ENCODE measurements at places on chromosomes 2 and 18.

DNA sequence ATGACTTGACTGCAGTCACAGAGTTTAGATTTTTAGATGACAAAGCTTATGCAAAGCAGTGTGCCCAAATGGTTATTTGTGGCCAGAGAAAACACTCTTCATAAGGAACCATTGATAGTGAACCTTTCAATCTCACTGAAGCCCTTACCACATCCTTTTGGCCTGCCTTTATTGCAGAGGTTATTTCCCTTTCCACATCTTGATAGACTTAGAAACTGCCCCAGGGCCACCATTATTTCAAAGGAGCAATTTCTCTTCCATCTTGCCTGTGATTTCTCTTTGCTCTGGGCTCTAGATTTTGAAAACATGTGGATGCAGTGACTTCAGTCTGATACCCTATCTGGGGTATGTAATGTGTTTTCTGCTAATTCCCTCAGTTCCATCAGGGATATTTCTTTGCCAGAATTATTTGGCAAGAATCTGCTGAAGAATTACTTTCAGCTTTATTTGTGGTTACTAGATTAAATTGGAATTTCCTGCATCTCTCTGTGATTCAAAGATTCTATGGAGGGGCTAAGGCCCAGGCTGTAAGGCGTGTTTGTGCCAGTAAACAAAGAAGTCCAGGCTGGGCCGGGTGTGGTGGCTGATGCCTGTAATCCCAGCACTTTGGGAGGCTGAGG lies 51.0 kb downstream of the MOGAT1 start:
- DNase-seq = no peak

DNA sequence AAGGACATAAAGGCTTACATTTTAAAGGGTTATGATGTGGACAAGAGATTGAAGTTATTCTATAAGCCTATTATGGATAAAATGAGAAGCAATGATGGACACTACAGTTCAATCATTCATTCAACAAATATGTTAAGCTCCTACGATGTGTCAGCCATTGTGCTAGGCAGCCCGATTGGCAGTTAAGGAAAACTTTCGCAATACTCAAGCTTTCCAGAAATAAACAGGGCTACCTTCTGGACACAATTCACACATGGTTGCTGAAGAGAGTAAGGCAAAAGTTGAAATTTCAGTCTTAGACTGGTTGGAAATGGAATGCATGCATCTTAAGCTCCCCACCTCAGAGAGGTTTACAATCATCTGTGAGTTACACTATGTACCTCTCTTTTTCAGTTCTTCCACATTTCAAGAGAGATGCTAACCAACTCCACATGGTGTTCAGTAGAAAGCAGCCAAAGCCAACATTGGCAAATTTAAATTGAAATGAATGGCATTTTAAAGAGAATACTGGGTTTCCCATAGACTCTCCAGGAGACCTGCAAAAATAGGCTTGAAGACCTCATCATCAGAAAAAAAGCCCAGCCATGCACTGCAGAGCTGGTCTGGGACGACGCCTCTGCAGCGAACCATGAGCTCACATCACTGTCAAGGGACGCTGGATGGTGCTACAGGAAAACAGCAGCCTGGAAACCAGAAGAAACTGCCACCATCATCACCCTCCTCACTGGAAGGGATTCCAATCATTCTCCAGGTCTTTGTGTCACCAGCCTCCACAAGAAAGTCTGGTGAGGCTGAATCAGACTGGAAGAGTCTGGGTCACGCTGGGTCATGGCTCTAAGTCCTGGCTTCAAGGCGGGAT lies 276.3 kb downstream of the AFF3 start:
- DNase-seq = no peak

DNA sequence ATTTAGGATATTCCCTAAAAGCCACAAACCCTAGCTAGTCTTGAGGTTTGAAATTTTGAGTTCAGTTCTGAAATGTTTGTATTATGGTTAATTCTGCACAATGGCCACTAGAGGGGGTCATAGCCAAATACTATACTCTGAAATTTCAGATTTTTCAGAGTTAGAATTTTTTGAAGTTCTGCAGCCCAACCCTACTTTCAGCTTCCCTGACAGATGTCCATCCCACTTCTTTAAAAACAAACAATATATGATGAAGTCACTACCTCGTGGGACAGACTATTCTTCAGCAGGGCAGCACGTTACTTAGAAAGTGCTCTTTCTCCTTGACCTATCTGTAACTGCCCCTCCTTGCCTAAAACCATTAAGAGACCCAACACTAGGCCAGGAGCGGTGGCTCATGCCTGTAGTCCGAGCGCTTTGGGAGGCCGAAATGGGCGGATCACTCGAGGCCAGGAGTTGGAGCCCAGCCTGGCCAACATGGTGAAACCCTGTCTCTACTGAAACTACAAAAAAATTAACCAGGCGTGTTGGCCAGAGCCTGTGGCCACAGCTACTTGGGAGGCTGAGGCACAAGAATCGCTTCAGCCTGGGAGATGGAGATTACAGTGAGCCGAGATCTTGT lies 48.2 kb upstream of the PAPOLG start:
- DNase-seq = no peak

DNA sequence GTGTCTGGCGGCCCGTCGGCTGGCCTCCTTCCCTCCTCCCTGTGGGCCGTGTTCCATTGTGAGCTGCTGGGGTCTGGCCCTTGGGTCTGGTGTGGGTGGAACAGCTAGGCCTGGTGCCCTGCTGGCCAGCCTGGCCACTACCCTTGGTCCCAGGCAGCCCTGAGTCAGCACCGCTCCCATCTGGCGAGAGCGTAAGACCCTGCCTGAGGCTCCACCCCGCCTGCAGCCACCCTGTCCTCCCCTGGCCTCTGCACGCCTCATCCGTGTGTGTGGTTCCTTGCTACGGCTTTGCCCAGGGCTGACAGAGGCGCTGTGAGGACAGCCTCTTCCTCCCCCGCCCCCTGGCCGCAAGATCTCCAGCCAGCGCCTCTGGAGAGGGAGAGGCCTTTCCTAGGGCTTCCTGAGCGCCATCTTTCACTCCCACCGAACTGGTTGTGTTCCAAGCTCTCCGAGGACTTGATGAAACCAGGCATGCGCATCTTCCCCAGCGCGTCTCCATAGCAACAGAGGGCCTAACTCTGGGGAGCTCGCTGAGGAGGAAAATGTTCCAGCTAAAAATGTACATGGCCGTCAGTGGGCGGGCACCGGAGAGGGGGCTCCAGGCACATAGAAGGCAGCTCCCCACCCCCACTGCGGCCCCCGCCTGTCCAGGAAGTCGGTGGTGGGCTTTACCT lies 83.0 kb downstream of the STPG4 start:
- no peak for DNase-seq

GRCh38 chr2:230664128-230664527 lies 48.5 kb upstream of the CAB39 start:
- no peak for DNase-seq

DNA sequence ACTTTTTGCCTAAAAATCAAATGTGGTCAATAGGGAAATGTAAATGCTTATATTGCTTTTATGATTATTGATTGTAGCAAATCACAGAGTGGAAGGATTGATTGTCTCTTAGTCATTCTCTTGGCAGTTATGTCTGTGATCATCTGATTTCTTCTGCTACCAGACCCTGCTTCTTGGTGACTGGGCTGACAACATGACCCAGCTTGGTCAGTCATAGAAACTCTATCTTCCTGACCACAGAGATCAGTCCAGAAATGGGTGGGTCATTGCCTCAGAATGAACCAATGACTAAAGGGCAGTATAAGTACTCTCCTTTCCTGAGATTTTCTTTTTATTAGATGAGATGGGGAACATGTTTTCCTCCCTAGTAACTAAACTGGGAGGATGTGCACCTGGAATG lies 87.6 kb downstream of the MAIP1 start:
- no peak for DNase-seq

GRCh38 chr18:78826631-78827030 lies 153.0 kb upstream of the SALL3 start:
- DNase-seq = no peak

GRCh38 chr2:61470965-61471904 lies at the start of gene USP34:
TSS of gene USP34 (minus strand) at chr2:61471087. CDS start at chr2:61470692, 395 bp downstream.
- DNase-seq = peak; percentile 87

DNA sequence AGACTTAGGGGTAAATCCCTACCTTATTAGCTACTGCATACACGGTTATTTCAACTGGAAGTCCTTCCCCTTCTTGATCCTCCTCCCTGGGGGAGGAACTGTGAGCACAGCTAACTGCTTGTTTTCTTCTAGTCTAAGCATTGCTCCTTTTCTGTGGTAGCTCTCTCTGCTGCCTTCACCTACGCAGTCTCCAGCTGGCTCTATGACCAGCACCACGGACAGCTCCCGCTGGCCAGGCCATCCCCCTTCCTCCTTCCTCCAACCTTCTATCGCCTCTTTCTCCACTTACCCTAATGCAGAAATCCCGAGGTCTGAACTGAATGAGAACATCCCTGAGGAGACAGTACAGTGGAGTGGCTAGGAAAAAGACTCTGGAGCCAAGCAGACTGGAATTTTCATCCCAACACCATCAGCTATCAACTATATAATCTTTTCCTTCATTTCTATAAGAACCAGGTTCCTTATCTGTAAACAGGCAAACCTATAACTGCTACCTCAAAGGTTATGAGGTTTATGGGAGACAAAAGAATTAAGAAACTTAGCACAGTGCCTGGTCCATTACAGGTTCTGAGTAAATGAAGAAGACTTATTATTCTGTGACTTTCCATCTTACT lies 4.7 kb upstream of the CFAP65 start:
- no peak for DNase-seq

GRCh38 chr2:240559286-240559685 lies 871 bp upstream of the DUSP28 start:
- no peak for DNase-seq

- no peak for DNase-seq
Measured at GRCh38 chr18:63575681-63576080, 11.5 kb upstream of the SERPINB13 start.

DNA sequence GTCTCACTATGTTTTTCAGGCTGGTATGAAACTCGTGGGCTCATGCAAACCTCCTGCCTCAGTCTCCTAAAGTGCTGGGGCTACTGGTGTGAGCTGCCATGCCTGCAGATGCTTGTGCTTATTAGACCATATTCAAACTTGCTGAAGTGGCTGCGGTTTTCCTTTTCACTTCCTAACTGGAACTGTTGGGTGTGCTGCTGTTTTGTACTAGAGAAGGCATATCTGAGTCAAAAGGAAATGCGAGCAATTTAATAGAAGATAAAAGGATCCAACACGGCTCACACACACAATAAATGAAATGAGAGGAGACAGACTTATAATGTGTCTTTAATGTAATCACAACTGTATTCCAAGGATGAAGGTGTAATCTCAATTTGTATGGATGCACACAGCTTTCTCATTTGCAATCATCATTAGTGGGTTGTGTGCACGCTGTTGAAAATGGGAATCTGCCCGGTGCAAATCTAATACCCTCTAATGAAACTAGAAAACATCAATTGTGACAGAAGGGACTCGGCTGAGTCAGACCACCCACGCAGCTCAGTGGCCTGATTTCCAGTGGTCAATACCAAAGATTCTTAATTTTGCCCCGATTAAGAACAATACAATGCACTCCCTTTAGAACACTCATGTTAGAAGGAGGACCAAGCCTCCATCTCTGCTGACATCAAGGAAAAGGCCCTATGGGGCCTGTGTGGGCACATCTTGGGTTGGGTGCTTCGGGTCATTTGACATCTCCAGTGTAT lies 532.7 kb downstream of the TDRD15 start:
- no peak for DNase-seq

GRCh38 chr2:206845877-206846276 lies 80.5 kb downstream of the FASTKD2 start:
- DNase-seq = no peak

DNA sequence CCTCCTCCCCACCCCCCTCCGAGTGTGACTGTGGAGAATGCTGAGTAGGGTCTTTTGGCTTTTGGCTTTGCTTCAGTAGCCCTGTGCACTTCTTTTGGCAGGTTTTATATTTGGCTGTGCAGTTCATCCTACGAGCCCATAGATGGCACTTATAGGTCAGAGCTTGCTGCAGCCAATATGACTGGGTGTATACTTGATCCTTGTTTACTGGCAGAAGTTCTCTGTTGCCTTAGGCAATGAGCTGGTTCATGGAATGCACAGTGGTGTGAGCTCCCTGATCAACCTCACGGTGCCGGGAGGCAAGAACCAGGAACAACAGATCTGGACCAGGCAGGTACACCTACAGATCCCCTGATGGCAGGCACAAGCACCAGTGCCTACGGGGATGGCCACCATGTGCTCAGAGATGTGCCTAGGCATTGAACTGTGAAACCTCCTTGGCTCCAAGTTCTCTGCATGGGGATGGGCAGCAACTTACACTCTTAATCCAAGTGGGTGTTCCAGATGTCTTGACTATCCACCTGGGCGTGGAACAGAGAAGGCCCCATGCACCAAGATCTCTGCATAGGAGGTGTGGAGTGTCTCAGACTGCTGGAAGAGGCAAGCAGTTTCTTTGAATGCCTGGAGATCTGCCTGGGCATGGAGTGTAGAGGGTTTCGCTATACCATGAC lies 190.4 kb downstream of the KIAA1328 start:
- DNase-seq = no peak

- DNase-seq = no peak
Measured at GRCh38 chr2:146124741-146125140, 1604.8 kb upstream of the ZEB2 start.

- no peak for DNase-seq
Measured at GRCh38 chr2:54329482-54330161, 73.6 kb upstream of the TSPYL6 start.

GRCh38 chr2:182368446-182368845 lies 58.4 kb downstream of the PDE1A start:
- DNase-seq = no peak

DNA sequence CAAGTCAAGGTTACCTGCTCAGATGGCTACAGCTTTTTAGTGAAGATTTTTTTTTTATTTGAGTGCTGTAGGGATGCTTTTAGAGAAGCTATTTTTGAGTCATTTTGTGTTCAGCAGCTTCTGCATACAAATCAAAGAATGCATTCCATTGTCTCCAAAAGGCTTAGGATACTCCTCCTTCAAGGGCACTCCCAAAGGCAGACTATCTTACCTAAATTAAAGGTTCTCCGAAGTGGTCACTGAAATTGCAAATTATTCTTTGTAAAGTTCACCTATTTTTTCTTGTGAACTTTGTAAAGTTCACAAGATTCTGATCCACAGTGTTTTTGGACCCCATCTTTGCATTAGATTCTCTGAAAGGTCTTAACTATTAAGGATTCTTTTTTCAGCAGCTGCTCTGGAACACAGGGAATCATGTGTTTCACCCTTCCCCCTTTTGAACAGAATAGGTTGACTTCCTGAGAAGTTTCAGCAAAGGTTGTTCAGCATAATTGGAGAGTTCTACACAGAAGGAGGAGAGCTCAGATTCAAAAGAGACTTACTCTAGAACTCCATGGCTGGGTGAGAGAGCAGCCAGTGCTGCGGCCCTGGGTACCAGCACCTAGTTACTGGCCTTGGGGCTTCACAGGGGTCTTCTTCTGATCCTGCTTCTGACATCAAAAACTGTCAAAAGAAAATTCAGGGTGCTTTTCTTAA lies 14.5 kb downstream of the CLIP4 start:
- DNase-seq = no peak

DNA sequence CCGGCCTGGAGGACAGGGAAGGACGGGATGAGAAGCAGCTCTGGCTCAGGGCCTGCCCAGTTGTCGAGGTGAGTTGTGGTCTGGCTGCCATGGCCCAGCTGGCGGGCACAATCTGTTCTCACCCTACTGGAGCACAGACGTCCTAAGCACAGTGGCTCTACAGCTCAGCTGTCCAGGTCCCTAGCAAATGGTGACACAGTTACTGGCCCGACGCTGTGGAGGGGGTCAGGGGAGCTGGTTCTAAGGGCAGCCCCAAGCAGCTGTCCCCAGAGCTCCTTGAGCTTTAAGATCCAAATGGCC lies 32.9 kb downstream of the KCNK3 start:
- DNase-seq = no peak

- no peak for DNase-seq
Measured at GRCh38 chr2:241539616-241540374, 18.8 kb upstream of the BOK start.
